ENCODE measurements at places on chromosomes 7 and 10.

DNA sequence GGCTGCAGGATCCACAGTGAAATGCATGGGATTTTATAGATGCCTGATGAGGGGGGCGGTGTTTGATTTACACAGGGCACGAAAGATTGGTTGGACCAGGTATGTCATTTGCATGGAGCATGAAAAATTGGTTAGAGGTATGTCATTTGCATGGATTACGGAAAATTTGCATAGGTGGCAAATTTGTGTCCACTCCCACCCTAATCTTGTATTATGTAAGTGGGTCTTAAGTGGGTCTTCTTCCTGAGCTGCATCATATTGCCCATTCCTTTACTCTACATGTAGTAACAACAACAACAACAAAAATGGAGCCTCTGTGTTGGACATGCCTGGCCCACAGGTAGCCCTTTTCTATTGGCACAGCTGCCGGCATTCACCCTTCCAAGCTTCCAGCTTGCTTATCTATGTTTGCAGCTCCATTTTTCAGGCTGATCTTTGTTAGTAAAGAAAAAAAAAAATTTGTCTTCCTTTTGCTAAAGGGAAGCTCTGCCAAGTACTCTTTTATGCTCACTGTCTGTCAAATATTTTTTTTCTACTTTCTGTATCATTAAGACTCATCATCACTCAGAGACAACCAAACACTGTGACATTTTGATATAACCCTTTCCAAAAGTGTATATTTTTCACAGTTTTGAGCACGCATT lies 10.3 kb upstream of the ZNF273 start:
- no peak for DNase-seq

DNA sequence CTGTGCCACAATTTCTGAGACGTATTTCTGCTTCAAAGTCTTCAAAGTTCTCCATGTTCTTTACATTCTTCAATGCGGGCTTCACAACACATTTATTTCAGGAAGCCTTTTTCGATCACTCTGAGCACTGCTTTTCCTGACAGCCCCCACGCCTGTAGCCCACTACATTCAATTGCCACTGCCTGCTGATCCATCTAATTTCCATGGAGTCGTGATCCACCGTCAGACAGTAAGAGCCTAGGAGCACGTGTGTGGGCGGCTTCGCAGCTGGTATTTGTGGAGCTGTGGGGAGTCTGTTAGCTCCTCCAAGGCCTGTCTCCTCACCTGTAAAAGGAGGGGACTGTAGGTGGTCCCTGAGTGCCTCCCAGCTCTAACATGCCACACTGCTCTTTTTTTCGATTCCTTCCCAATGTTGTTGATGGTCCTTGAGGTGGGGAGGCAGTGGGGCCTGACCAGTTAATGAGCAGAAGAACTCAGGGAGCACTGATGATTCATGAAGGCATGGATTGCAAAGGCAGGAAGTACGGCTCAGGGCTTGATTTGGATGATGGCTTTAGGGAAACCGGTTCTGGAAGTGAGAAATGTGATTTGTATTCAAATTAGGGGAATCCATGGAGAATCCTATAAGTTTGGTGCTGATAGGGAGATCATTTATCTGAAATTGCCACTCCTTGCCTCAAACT lies 401.1 kb upstream of the PODXL start:
- no peak for DNase-seq

GRCh38 chr10:122617476-122618270 lies 57.1 kb downstream of the DMBT1 start:
- DNase-seq: no peak

GRCh38 chr10:101222683-101223273 lies 6.5 kb downstream of the LBX1 start:
- DNase-seq: no peak

DNA sequence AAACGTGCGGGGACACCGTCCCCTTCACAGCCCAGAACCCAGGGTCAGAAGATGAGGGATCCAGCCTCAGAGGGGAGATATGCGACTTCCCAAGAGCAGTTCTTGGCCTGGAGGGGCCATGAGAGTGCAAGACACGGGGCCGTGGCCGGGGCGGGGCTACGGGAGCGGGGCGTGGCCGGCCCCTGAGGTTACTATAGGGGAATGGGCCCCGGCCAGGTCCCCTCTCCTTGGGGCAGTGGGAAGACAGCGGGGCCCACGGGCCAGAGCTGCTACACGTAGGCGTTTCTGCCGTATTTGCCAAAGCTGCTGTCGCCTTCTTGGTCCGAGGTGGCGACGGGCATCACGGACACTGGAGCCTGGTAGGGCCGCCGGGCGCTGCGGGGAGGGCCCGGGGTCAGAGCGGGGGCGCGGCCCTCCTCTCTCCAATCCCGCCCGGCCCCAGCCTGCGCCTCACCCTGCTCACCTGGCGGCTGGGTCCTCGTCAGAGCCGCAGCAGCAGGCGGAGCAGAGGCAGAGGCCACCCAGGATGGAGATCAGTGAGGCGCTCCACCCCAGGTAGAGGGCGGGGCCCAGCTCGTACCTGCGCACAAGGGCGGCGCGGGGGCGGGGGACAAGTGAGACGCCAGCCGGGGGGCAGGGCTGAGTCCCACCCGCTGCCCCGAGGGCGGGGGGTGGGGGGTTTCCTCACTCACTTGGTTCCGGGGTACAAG lies 5.3 kb downstream of the CLDN15 start:
- peak; percentile 61 for DNase-seq
